ENCODE measurements at places on chromosomes 3 and 15.

DNA sequence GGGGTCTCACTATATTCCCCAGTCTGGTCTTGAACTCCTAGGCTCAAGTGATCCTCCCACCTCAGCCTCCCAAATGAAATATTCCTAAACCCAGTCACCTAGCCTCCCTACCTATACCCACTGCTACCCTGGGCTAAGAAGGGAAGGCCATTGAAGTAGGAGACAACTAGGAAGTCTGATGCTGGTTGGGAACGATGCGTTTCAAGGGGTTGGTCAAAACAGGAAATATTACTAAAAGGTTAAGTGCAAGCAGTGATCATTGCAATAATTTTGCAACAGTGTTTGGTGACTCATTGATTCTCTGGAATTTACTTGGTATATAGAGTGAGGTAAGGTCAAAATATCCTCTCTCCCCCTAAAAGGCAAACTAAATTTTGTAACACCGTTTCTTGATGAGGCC lies 4.6 kb upstream of the UQCRC1 start:
- no peak for DNase-seq

DNA sequence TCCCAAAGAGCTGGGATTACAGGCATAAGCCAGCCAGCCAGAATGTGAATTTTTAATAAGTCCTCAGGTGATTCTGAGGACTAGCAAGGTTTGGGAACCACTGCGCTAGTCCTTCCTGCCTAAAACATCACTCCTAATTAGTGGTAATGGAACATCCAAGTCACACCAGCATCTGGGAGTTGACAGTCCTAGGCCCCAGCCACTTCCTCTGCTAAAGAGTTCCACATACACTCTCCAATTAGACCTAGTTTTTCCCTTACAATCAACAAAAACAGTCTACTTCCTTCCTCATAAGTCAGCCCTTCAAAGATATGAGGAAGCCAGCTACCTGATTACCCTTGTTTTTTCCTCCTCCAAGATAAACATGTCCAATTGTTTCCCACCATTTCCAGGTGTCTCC lies 78.1 kb downstream of the OXNAD1 start:
- DNase-seq = no peak

GRCh38 chr3:195746346-195746745 lies 25.6 kb downstream of the MUC20 start:
- no peak for DNase-seq

DNA sequence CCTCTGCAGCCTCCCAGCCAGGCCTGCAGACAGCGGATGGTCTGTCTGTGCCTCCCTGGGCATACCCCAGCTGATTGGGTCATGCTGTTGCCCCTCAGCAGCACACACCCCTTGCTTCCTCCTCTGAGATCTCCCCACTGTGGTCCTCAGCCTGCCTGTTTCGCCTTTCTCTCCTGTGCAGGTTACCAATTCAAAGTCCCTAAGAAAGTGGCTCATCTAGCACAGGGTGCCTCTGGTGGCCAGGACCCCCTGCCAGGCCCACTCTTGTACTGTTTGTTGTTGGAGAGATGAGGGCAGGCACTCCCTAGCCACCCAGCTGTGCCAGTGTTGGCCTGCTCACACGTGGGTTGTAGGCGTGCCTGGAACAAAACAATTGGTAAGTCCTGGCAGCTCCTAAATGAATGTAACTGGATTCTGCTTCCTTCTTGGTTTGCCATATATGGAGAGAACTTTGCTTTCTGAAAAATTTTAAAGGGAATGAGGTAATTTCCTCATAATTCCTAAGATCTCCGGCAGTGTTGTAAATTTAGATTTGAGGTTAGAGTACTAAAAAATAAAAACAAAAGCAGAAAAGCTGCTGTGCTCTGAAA lies 213.2 kb upstream of the IL12A start:
- DNase-seq = no peak
